ENCODE measurements at places on chromosomes 11 and 22.

DNA sequence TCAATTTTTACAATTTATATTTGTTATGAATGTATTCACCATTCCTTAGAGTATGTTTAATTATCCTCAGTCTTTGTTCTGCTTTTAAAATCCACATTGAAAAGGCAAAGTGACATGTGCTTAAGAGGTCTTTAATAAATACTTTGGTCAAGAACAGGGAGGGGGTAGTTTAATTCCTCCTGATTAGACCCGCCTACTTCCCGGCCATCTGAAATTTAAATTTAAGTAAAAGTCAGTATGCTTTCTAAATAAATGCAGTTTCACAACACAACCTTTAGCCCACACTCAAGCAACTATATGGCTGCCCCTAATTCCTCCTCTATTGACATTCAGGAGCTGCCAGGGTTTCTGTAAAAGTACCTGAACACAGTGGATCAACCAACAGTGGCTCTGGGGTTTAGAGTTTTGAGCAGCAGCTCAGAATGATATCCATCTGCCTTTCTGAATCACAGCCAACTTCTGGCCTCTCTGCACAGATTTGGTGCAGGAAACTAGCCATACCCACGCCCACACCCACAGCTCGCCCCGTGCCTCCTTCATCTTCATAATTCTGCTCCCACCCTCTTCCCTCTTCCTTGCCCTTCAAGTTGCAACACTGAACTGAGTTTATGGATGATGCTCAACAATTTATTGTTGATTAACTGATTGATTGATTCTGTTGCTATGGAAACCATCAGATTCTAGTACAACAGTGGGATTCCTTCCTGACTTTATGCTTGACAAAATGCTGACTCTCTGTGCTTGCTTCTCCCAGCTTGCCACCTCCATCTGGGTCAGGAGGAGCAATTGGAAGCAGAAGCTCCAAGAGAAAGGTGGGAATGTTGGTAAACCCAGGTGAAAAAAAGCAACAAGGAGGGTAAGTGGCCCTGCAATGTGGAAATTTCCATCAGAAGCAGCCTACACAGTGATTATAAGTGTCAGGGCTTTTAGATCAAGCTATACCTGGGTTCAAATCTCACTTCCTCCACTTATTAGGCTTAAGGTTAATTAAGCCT is 70.8 kb downstream of the PANX1 start:
- DNase-seq, result no peak

GRCh38 chr11:32374261-32374711 is 61.1 kb downstream of the WT1 start:
- peak; percentile 43 for DNase-seq

DNA sequence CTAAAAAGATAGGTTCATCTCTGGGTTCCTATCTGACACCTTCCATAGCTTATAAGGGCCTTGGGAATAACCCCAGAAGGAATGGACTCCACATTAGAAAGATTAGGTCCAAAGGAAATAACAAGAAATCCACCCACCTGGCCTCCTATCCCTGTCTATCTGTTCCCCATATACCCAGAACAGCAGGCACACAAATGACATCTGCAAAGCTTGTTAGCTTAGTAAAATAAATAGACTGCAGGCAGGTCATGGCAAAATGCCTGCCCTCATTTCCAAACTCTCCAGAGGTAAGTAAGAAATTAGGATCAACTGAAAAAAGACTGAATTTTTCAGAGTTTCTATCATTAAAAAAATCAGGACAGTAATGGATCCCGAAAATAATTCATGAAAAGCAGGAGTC is 489.5 kb downstream of the DLG2 start:
- DNase-seq, result no peak

GRCh38 chr11:27025957-27026733 is 14.5 kb upstream of the BBOX1 start:
- no peak for DNase-seq

DNA sequence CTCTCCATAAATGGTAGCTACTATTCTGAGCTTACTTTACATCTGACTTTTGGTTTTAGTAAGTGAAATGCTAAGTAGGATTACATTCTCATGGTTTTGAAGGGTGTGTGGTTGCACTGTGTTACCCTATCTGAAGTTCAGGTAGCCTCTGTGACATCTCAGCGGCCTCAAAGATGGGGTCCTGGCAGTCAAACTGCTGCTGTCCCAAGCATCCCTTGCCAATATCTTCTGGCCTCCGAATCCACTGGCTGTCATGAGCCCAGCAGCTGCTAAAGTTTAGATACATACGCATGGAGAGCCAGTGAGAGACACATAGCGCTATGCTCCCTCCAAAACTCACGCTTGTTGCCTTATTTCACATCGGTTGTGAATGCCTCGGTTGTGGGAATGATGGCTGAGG is 34.9 kb downstream of the UBASH3B start:
- DNase-seq, result no peak

DNA sequence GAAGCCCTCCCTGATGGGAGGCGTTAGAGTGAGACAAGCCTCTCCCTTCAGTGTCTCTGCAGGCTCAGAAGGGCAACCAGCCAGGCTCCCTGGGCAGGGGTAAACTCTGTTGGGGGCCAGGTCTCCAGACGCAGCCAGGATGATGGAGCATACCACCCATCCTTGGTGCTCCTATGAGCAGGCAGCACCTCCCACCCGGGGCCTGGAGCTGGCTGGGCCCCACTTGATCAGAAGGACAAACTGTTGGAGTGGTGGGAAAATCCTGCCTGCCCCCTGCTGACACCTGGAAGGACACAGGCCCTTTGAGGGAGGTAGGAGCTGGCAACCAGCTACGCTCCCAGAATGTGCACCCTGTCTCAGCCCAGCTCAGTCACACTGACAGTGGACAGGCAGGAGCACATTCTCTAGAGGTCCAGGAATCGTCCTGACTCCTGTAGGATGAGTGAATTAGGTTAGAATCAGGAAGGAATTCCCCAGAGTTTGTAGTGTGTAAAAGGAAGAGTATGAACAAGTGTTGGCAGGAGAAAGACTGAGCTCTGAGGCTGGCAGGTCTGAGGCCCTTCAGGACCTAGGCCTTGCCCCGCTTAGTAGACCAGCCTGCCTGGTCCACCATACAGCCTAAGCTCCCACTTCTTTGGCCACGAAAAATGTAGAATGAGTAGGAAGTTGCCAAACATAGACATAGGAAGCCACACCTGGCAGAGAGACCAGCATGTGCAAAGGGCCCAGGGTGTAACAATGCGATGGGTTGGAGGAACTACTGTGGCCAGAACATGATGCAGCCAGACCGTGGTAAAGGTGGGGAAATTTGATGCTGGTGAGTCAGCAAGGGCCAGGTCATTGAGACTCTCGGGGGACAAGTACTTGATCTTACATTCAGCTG is 19.1 kb downstream of the ARHGEF17 start:
- no peak for DNase-seq

- DNase-seq, result no peak
Observed at GRCh38 chr11:2130881-2131352, 8.3 kb downstream of the IGF2 start.

DNA sequence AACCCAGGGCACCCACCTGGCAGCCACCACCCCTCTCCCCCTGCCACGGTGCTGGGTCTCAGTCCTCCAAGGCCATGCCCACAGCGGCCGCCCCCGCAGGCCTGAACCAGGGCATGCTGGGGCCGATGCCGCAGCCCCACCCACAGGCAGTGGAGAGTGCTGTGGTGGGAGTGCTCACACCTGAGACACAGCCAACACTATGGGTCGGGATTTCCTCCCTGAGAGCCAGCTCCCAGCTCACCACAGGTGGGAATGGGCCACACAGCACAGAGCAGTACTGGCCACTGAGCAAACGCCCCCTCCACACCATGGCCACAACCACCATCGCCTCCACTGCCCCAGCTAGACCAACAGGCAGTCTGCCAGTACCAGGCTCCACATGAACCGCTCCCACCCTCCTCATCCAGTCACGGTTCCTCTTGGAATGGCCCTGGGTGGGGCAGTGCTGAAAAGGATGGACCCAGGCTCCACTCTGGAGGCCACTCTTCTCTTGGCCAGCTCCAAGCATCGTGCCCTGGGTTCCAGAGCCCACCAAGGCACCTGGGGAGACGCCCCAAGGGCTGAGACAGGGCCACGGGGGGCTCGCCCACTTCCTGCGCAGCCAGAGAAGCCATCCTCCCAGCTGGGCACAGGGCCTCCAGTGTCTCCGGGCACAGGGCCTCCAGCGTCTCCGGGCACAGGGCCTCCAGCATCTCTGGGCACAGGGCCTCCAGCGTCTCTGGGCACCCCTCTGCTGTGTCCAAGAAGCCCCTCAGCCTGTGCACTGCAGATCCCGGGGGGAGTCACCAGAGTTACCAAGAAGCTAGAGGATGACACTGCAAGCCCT is 14.2 kb downstream of the MOB2 start:
- no peak for DNase-seq

DNA sequence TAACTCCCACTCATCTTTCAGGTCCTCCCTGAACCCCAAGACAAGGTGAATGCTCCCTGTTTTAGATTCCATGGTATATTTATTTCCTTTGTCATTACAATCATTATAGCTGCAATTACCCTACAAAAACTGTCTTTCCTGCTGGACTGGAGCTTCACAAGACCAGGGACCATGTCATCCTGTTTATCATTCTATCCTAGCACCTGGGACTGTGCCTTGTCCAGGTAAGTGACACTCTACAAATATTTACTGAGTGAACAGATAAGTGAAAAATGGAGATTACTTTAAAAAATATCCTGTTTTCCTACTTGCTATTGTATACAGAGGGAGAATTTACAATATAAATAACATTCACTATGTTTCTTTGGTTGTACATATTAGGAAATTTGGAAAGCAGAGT is 22.5 kb upstream of the ELF5 start:
- DNase-seq, result no peak

DNA sequence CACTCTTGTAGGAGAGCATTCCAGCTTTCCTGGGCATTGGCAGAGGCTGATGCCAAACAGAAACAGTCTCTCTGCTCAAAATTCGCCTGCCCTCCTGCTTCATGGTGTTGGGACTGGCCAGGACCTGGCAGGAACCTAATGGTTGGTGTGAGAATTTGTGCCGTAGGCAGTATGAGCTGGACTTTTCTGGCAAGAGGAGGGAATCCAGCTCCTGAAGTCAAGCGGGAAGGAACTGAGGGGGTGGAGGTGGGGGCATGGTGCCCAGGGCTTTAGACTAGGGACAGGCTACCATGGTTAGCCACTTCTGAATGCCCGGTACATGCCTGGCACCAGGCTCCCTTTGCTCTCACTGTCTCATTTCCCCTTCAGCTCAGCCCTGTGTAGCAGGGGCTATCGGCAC is 6.9 kb upstream of the TOMM22 start:
- no peak for DNase-seq

DNA sequence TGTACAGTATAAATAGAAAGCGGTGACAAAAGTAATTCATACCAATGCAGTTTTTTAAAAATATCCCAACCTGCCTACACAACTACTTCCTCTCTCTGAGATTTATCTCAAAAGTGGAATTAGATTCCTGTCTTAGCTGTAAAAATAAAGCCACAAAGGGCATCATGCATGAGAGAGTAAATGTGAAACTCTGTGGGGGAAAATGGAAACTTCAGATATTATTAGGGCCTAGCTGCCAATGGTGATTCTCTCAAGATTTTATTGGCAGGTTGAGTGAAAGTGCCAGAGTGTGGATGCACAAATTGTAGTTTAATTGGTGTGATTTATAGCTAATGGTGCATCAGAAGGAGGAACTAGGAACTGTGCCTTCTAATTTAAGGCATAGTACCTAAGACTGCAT is 356.9 kb upstream of the CCDC90B start:
- no peak for DNase-seq

GRCh38 chr11:29482510-29482909 is 534.3 kb downstream of the KCNA4 start:
- DNase-seq, result no peak
